GM04504 (cell line): ENCODE measurements at places on chromosomes 2 and 18.

- DNase-seq = no peak
Observed at GRCh38 chr2:120283649-120284048, 31.0 kb downstream of the RALB start.

DNA sequence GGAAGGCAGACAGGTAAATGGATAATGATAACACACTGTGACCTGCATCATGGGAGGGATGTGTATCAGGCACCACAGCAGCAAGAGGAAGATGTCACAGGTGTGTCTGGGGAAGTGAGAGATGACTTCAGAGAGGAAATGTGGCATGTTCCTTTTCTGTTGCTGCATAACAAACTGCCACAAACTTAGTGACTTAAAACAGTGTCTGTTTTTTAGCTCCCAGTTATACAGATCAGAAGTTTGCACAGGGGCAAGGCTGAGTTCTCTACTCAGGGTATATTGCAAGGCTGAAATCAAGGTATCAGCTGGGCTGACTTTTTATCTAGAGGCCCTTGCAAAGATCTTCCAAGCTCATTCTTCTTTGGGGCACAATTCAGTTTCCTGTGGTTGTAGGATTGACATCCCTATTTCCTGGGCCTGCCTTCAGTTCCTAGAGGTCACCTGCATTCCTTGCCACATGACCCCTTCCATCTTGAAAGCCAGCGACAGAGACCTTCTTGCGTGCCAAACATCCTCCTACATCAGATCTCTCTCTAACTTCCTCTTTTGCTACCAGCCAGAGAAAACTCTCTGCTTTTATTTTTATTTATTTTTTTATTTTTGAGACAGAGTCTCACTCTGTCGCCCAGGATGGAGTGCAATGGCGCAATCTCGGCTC is 2.1 kb upstream of the MAP3K2 start:
- no peak for DNase-seq

- DNase-seq = no peak
Observed at GRCh38 chr2:182404092-182404491, 22.7 kb downstream of the PDE1A start.

DNA sequence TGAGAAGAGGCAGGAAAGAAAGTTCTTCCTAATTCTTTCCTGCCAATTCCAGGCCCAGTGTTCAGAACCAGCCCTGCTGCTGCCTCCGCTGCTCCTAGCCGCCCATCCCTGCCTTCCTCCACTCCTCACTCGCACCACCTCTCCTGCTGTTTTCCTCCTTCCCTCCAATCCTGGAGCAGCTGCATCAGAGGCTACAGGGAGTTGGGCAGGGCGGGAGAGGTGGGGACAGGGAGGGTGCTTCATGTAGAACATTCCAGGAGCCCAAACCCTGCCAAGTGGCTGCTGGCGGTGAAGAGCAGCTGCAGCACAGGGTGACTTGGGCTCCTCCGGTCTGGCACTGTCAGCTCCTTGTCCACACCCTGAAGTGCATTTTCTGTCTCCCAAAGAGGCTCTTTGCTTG is 176.3 kb downstream of the TNS1 start:
- DNase-seq = no peak

DNA sequence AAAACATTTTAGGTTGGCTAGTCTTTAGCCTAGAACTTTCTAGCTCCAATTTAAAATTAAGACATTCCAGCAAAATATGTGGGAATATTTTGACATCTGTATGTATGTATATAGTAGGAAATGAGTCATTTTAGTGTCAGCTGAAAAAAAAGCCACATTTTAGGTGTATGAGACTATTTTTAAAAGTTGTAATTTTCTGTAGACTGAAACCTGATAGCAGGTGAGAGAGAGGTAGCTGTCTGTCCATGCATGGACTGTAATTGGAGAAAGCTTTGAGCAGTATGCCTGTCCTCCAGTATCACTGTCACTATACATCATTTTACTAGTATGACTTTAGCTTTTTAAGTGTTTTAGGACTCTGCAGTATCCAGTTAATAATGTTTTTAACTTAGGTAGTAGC is 26.1 kb upstream of the PPP1R1C start:
- no peak for DNase-seq

- DNase-seq = no peak
Observed at GRCh38 chr18:14930076-14930475, 182.1 kb downstream of the ANKRD30B start.

DNA sequence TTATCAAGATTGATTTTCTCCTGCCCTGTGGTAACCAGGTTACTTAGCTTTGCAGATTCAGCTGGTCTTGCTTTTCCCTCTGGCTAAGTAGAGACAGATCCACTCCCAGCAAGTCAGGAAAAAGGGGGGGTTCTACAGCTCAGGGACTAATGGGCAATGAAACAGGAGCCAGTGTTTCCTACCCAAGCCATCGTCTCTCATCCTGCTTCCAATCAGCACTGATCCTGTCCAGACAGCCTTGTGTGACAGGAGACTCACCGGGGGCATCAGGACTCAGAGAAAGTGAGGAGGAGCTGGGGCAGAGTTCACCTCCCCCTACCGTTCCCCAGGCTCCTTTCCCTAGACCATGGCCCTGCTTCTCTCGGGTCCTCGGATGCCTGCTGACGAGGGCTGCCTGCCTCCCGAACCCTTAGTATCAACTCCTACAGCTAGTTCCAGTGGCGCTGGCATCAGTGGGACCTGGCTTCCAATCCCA is 307.6 kb downstream of the ALK start:
- no peak for DNase-seq

- DNase-seq = no peak
Observed at GRCh38 chr18:67577386-67577785, 60.9 kb upstream of the DSEL start.

DNA sequence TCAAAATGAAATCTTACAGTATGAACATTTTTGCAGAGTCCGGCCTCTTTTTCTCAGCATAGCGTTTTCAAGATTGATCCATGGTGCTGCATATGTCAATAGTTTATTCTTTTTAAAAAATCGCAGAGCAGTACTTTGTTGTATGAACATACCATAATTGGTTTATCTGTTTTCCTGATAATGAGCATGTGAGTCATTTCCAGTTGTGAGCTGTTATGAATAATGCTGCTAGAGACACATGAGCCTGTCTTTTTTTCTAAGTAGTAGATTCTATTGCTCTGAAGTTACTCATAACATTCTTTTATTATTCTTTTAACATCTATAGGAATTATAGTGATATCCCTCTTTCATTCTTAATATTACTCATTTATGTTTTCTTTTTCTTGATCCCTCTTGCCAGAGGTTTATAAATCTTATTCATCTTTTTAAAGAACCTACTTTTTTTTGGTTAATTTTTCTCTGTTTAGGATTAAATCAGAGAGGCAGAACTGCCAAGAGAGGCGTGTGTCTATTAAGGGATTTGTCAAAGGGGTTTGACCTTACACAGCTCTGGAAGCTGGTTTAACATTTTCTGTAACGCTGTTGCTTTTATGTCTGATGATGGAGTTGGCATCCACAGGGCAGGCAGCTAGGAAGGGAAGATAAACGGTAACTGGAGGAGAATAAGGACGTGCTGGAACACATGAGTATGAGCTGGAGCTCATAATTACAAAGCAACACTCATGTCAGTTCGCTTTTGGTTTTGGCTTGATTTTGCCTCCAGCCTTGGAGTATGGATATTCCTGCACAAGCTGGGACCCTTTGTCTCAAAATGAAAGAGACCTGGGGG is 47.4 kb downstream of the MGAT5 start:
- DNase-seq = no peak

- DNase-seq = no peak
Observed at GRCh38 chr2:191646163-191646902, 31.6 kb upstream of the NABP1 start.

DNA sequence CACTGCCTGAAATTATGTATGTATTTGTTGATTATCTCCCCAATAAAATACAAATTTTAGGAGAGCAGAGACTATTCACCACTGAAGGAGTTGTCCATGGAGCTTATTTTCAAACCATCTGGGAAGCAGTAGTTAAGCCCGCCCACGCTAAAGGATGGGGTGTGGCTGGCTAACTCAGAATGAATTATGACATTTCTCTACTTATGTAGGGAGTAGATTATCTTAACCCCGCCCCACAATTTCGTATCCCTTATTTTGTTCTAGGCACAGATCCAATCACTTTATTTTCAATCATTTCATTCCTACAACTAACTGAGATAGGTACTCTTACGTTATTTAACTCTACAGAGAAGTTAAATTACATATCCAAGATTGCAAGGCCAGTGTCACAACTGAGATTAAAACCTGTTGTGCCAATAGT is 1.4 kb upstream of the LAPTM4A start:
- peak; percentile 65 for DNase-seq

DNA sequence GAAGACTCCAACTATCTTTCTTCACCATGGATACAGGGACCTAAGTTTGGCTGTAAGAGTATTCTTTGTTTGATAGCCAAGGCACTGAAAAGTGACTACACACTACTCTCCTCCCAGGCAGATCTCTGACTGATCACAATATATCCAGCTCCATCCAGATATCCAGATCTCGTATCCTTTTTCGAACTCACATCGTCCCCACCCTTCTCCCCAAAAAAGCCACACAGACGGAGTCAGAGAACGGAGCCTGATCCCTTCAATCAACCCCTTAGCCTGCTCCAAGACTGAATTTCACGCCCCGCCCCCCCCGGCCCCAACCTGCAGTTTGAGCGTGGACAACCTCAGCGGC is 533 bp downstream of the DHX57 start:
- no peak for DNase-seq

DNA sequence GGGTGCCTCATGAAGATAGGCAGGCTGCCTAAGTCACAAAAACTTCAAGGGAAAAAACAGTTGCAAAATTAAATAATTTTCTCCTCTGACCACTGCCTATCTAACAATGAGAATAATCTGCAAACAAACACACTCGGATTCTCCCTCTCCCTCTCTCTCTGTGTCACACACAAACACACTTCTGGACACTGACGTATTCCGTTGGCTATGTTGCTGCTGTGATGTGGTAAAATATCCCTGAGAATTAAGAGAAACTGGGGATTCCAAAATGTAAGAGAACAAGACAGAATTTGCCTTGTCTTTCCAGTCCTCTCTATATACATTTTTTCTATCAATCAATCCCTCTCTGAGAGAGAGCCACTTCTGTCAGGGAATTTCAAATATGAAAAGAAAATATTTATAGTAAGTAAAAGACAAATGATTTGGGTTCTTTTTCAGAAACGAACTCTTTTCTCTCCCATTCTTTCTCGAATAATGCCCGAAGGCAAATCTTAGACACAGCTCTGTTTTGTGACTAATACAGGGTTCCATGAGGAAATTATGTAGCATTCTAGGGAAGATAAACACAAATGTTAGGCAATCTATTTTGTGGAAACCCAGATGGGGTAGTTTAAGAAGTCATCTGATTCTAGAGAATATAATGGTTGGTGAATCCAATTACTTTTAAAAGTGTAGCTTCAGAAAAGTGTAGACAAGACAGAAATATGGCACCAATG is 310.3 kb upstream of the CYP26B1 start:
- DNase-seq = peak; percentile 48

DNA sequence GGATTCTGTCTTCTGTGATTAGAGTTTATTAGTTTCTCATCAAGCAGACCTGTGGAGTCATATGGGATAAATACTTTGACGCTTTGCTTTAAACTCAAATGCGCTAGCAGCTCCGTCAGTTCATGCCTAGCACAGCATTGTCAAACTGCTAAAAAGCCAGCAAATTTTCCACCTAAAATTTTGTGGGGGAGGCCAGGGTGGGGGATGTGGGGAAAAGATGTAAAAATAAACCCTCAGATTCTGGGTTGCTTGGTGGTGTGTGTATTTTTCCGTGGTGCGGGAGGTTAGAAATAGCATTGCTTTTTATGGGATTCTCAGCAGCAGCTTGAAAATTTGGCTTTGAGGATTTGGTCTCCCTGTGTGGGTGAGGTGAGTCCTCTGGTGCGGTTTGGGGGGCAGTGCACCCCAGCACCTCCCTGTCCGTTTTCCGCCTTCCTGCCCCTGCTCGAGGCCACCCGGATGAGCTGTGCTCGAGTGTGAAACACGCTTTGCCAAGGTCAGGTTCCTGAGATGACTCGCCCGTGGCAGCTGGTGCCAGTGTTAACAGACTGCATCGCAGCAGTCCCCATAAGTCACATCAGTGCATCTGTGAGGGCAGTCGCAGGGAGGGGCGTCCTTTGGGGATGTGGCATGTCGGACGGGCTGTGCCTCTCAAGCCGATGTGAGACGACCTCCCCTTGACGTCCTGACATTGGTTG is 65.9 kb downstream of the LDLRAD4 start:
- DNase-seq = no peak

- no peak for DNase-seq
Observed at GRCh38 chr18:3360211-3360610, 89.8 kb upstream of the TGIF1 start.

DNA sequence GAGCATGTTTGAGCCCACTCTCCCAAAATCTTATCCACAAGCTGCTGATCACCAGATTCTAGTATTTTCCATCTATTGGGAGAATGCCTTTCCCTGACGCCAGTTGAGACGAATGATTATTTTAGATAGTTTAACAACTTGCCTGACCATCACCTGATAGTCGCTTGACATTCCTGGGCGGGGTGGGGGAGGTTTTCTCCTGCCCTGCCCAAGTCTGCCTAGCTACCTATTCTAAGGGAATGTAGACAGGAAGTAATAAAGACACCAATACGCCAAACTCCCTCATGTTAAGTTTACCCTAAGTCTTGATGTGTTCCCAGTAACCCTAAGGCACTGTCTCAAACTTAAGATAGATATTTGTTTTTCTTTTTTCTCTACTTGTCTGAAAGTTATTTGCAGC is 4.6 kb upstream of the ACAA2 start:
- no peak for DNase-seq

DNA sequence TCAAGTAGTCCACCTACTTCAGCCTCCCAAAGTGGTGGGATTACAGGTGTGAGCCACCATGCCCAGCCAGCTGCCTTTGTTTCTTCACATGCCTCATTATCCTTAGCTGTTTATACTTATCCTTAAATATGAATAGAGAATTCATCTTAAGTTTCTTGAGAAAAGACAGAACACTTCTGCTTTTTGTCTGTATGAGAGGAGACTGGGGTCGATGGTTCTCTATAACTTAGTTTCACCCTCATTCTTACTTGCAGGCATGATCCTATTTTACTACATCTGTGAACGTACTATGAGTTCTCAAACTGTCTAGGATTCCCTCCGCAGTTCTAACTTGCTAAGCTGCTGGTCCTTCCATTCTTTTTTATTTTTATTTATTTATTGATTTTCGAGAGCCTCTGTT is 20.4 kb downstream of the PPM1B start:
- DNase-seq = no peak
